ENCODE measurements at places on chromosomes 5 and 9. TPM values are rescaled to one million over a fixed set of nuclear protein-coding genes. Genes with fewer than 3 reads are reported as not detected.

GRCh38 chr9:131630205-131630831 is 85.0 kb downstream of the PRRT1B start:
- DNase-seq: no peak
- no peak overlapping the region for H3K27ac ChIP-seq
- H3K27me3 ChIP-seq: no peaks in the 10 kb centered on the region
- H3K4me3 ChIP-seq: no peak overlapping the region

Gene GPR150
- 0.16 TPM for total RNA-seq

Gene ADAMTS2
- 12.2 TPM for total RNA-seq

DNA sequence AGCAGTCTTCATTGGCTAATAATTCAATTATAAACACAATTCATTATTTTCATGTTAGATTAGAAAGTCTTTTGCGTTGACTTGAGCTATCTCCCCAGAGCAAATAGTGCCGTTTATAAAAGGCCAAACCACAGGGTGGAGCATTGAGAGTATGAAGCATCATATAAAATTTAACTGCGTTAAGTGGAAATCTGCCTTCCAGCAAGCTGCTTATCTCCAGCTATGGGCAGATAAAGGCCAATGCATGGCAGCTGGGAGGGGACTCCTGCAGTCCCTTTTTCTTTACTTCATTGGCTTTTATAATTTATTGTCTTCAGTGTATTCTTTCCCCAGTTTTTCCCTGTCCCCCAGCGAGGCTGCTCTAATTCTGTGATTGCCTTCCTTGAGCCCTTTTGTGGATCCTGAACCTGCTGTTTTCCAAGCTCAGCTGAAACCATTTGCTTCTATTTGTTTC is 113.7 kb downstream of the TMEM232 start:
- no peak overlapping the region for H3K27ac ChIP-seq
- no peaks in the 10 kb centered on the region for H3K27me3 ChIP-seq
- no peaks in the 10 kb centered on the region for H3K4me1 ChIP-seq
- H3K4me3 ChIP-seq: no peak overlapping the region

DNA sequence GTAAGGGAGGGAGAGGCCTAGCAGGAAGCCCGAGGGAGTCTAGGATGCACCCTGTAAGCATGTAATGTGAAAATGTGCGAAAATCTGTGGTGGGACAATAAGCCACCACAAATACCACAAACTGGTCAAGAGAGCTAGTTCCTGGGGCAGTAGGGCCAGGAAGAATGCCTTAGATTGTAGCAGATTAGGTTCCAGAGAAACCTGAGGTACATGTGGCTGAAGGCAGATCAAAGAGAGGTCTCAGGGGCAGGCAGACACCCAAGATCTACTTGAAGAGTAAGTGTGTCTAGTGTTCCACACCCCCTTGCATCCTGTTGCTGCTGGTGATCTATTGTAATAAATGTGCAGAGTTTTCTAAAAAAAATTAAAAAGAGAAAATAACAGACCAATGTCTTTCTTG is 1677.3 kb upstream of the CDH6 start:
- no peaks in the 10 kb centered on the region for H3K4me1 ChIP-seq
- no peaks in the 10 kb centered on the region for H3K27me3 ChIP-seq
- DNase-seq: no peak
- H3K4me3 ChIP-seq: no peak overlapping the region
- H3K27ac ChIP-seq: no peak overlapping the region

Gene DMXL1
- total RNA-seq: 38.2 TPM

DNA sequence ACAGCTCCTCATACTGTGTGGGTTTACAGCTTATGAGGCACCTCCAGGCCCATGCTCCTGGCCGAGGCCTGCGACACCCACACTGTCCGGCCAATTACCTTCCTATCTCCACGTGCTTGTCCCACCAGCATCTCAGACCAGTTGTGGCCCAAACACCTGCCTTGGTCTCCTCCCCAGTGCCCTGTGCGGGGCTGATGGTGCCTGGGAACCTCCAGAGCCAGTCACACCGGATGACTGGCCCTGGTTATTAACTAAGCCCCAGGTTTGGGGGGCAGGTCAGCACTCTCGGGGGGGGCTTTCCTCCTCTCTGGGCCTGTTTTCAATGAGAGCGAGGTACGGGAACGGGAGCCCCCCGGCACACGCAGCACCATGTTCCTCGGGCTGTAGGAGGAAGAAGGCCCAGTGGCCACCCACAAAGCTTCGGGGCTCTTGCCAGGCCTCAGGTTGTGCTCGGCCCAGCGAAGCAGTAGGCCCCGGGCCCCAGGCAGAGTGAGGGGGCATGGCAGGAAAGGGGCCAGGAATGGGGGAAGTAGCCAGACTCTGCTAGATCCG is 76.0 kb upstream of the PHYKPL start:
- H3K36me3 ChIP-seq: no peaks in the 10 kb centered on the region
- no peaks in the 10 kb centered on the region for H3K4me1 ChIP-seq
- H3K27ac ChIP-seq: no peak overlapping the region

Gene PRR7
- 2.8 TPM for total RNA-seq
